ENCODE measurements at places on chromosomes 2 and 18. TPM values are rescaled to one million over a fixed set of nuclear protein-coding genes. Genes with fewer than 3 reads are reported as not detected.

- DNase-seq: no peak
These were observed 29.8 kb downstream of the ARMC9 start for GRCh38 chr2:231228223-231228622.

Gene CELF4
- not detected for total RNA-seq

Gene MAP2
- total RNA-seq: not detected

Gene EFHD1
- total RNA-seq: 2.0 TPM

Gene SH3RF3
- total RNA-seq: 0.23 TPM

GRCh38 chr2:30470426-30470825 is 23.4 kb downstream of the LCLAT1 start:
- no peak for DNase-seq

Gene TTL
- 33.2 TPM for total RNA-seq

Gene RIT2
- total RNA-seq: not detected

DNA sequence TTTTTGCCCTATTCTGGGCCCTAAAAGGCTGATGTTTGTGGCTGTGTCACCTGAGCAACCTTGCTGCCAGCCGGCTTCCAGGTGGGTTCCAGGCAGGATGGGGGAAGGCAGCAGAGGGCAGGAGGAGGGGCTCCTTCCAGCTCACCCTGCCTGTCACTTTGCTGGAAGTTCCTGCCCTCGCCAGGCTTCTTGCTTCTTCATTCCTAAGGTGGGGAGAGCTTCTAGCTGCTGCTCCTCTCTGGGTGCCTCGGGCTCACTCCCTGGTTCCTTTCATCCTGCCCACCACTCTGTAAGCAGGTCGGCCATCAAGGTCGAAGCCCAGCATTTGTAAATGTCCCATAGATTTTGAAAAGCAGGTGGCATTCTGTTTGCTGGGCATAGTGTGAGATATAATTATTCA is 249.4 kb upstream of the HS6ST1 start:
- DNase-seq: no peak

DNA sequence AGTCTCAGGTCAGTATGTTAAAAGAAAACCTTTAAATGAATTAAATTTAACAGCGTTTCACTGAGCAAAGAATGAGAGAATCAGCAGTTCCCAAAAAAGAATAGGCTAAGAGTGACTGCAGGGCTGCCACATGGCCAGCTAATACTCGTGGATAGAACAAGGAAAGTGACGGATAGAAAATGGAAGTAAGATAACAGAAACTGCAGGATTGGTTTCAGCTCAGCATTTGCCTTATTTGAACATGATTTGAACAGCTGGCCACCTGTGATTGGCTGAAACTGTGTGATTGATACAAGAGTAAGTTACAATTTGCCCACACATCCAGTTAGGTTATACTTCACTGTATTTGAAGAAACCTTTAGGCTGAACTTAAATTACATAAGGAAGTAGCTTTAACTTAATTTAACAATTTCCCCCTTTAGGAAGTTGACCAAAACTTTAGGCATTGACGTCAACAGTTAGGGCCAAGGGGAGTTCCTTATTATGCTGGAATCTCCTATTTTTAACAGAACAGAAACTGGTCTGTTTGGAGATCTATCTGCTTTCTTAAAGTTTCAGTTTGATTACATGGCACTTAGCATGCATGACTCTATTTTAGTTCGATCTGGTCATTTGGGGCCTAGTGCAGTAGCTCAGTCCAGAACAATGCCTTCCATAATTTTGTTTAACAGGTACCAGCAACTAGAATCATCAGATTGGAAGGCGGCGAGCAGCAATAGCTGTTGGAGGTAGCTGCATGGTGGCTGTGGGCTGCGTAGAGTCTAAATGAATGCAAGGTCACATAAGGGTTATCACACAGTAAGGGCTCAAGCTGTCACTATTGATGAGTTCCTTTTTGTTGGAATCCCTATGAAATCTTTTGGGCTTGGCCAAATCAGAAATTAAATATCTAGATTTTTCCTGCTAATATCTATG is 143.4 kb downstream of the TRIM43 start:
- DNase-seq: no peak

Gene BCS1L
- total RNA-seq: 39.8 TPM

- DNase-seq: no peak
These were observed 758.4 kb upstream of the TMEFF2 start for GRCh38 chr2:192953116-192953515.

Gene HOXD11
- total RNA-seq: not detected

DNA sequence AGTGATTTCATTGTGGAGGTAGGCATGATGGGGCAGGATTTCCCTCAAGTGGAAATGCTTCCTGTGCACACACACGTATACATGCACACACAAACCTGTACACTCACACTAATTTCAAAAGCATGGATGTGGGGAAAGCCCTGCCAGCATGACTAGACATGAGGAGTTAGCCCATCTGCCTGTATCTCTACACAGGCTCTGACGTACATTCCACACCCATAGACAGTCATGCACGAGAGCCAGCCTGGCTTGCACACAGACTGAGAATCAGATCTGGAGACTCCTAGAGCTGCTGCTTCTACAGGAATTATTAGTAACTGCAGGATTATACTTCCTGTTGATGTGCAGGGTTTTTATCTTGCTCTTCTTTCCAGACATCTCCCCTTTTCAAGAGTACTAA is 27.3 kb upstream of the NFU1 start:
- no peak for DNase-seq

GRCh38 chr2:169071455-169071854 is 2.1 kb downstream of the DHRS9 start:
- no peak for DNase-seq

DNA sequence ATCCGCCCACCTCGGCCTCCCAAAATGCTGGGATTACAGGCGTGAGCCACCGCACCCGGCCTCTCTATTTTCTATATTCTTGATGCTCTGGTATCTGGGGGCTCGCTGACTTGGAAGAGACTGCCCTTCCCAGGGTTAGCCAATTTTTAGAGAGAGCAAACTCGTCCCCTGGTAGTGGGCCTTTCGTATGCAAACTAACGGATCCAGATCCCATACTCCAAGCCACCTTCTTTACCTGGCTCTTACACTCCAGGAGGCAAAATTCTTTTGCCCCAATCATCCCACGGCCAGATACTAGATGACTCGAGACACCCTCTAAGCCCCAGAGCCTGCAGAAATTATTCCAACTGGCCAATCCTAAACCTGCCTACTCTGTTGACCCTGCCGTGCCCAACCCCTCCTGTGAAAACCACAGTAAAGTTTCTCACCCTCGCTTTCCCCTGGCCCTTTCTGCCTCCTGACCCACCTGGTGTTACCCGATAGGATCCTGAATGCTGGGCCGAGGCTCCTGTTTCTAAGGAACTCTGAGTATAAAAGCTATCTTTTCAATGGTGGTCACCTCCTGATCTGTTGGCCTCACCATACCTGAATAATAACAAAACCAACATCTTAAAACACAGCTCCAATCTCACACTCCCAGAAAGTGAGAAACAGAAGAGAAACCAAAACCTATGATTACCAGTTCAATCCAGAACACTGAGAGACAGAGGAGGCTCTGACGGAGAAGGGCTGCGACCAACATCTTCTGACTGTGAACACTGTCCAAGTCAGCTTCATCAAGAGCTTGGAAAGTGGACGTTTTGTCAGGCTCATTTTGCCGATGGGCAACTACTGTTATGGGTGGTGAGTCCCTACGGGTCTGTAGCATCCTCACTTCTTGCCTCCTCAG is 57.6 kb upstream of the ZNF532 start:
- no peak for DNase-seq

- DNase-seq: peak; percentile 58
These were observed 31.5 kb downstream of the ACVR1C start for GRCh38 chr2:157596992-157597681.

GRCh38 chr2:73759285-73759764 is 20.6 kb downstream of the DUSP11 start:
- no peak for DNase-seq

Gene VAMP5
- 89.6 TPM for total RNA-seq

Gene DTNB
- total RNA-seq: 29.8 TPM

- no peak for DNase-seq
These were observed 48.4 kb upstream of the B3GNT7 start for GRCh38 chr2:231347081-231347480.

- no peak for DNase-seq
These were observed 109.7 kb upstream of the ZNF236 start for GRCh38 chr18:76712511-76713140.

- DNase-seq: peak; percentile 33
These were observed 12.7 kb downstream of the ICOS start for GRCh38 chr2:203949228-203949627.

Gene TMEM37
- not detected for total RNA-seq

GRCh38 chr2:14909795-14910194 is 277.3 kb downstream of the LRATD1 start:
- DNase-seq: no peak

GRCh38 chr2:100632759-100633158 is 70.0 kb downstream of the PDCL3 start:
- DNase-seq: no peak

DNA sequence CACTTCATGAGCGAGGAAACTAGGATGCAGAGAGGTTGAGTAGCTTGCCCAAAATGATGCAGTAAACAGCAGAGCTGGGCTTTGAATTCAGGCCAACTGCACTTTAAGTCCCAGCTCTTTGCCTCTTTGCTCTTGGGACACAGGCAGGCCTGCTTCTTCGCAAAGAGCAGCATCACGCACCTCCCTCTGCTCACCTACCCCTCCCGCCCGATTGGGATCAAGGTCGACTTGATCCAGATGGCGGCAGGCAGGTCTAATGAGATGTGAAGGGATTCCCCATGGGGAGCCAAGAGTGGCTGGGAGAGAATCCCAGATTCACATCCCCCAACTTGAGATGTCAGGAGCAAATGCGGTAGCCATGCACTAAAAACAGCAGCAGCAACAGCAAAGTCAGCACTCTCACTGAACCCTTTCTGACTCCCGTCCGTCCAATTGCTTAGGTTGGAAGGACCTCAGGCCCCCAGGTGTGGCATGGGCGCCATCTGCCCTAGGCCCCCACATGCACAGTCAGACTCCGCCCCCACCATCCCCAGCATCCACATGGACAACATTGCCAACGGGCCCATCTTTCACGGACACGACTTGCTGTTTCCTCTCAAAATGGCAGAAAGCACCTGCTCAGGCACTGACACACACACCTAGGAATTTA is 84.3 kb upstream of the MAP4K4 start:
- no peak for DNase-seq

Measured in activated CD4-positive, alpha-beta memory T cell treated with anti-CD3 and anti-CD28 coated beads, Interleukin-2, amount 10 ng/mL, durations not matched to agents 7 days and 5 days (primary cell).